Thoracic aorta (tissue), 2 donors: ENCODE measurements at places on chromosomes 16 and 17. TPM values are rescaled to one million over a fixed set of nuclear protein-coding genes. Genes with fewer than 3 reads are reported as not detected.

DNA sequence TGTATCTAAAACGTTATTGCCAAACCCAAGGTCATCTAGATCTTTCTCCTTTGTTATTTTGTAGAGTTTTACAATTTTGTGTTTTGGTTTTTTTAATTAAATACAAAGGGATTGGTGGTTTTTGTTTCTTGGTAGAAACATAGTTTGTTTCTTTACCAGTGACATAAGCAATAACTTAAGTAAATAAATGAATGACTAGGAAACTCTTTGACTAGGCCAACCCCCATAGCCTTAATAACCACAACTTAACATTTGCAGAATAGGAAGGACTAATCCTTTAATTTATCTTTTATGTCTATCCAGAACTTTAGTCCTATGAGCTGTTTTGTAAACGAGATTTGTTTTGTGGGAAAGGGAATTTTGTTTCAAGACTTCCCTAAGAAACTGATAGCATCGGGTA is 162.5 kb downstream of the PRKCA start:
- no peak for DNase-seq
- H3K27me3 ChIP-seq: no peaks in the 10 kb centered on the region
- H3K4me1 ChIP-seq: peaks cover 26% of the 10 kb centered on the region
- no peak overlapping the region for H3K4me3 ChIP-seq
- H3K27ac ChIP-seq: no peak overlapping the region

- no peak overlapping the region for H3K27ac ChIP-seq
- no peak overlapping the region for H3K4me3 ChIP-seq
- DNase-seq: no peak
- no peaks in the 10 kb centered on the region for H3K36me3 ChIP-seq
Observed at GRCh38 chr16:86018071-86018470, 119.1 kb downstream of the IRF8 start.

- DNase-seq: no peak
- H3K27ac ChIP-seq: no peak within 1 kb of the TSS
- peaks cover 5% of the 10 kb centered on the region for H3K27me3 ChIP-seq
- H3K4me3 ChIP-seq: peak within 1 kb of the TSS; percentile 72
Observed at GRCh38 chr17:38605841-38606645, at the start of gene SRCIN1. SRCIN1 (minus strand) TSS chr17:38605952; CDS start chr17:38605705, 247 bp downstream.

TBC1D3 gene
- total RNA-seq: not detected

DNA sequence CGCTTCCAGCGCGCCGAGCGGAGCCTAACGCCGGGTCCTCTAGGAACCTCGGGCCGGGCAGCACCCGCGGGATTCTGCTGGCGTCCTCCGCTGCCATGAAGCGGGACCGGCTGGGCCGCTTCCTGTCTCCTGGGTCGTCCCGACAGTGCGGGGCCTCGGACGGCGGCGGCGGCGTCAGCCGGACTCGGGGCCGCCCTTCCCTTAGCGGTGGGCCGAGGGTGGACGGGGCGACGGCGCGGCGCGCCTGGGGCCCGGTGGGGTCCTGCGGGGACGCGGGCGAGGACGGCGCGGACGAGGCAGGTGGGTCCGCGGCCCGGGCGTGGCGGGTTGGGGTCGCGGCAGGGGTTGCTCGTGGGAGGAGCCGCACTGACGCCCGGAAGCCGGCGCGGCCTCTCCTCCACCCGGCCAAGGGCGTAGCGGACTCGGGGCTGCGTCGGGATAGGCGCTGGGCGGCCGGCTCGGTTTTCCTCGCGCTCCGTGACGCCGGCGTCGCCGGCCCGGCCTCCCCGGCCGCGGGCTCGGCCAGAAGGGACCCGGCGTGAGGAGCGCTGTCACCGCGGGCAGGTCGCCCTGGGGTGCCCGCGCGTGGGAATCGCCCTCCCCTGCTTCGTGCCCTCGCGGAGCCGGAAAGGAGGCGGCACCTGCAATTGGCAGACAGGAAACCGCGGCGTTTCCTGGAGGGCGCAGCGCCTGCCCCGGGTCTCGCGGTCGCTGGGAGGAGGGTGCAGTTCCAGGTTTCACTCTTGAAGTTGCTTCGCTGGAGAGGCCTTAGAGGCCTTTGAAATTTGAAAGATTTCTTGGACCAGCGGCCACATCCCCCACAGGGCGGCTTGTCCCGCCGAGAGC is 432 bp downstream of the ZNF276 start:
- peak overlapping the region; percentile 96 for H3K4me3 ChIP-seq
- no peak for DNase-seq
- peaks cover 22% of the 10 kb centered on the region for H3K36me3 ChIP-seq
- peak overlapping the region; percentile 90 for H3K27ac ChIP-seq
